Naive thymus-derived CD4-positive, alpha-beta T cell (primary cell): ENCODE measurements at places on chromosomes 3 and 15. TPM values are rescaled to one million over a fixed set of nuclear protein-coding genes. Genes with fewer than 3 reads are reported as not detected.

- DNase-seq, result no peak
These were observed 55.0 kb downstream of the LSAMP start for GRCh38 chr3:116390318-116390717.

DNA sequence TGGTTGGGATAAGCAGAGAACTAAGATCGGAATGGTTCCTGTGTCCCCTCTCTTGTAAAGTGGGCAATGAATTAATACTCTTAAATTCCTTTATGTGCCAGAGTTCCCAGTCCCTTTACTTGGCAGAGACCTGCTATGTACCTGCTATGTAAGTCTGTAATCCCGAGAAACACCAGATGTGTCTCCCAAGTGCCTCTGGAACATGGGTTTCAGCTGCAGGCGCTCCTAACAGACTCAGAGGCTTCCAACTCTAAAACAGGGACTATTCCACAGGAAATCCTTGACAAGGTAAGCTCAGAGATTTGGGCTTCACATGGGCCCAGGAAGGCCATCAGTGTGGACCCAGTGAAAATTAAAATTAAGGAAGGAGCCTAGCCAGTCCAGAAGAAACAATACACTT lies 117.7 kb upstream of the PLCL2 start:
- no peak for DNase-seq

DNA sequence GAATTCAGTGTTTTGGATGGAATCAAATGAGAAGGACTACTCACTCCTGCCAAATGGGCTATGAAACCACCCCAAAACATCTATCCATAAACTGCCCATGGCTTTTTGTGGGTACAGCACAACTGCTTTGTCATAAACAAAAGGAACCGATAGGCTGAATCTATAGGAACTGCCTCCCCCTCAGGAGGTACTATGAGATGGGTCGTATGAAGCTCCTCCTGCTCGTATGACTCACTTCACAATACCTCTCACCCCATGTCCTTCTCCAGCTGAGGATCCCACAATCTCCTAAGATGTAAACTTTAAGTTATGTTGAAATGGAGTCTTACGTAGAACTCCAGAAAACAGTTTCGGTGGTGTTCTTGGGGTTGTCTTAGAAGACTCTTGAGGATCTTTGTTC lies 129.9 kb upstream of the SAMMSON start:
- DNase-seq, result no peak

The ATP2B2 gene
- not detected for total RNA-seq

The EPHA3 gene
- not detected for total RNA-seq

The STRIT1 gene
- total RNA-seq, result not detected

The ISLR gene
- not detected for total RNA-seq
